ENCODE measurements at places on chromosomes 5 and 9.

DNA sequence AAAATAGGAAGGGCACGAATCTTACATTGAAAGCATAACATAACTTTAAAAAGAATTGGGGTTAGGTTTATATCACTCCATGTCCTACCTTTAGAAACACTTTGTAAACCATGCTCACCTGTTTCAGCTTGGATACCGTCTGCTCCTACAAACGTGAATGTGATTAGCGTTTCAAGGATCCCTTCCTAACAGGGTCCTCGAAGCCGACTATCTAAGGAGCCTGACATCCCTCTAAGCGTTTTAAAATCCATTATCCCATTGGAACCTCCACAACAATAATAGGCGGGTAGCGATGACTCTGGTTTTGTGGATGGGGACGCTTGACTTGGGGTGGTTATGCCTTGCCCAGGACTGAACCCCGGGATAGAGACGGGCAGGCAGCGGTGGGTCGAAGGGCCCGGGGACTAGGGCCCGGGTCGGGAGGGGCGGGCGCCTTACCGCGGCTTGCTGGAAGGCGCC is 937 bp downstream of the SVEP1 start:
- H3K4me1 ChIP-seq = peaks cover 12% of the 10 kb centered on the region
- peak overlapping the region; percentile 51 for H3K4me3 ChIP-seq
- peaks cover 36% of the 10 kb centered on the region for H3K27me3 ChIP-seq
- no peaks in the 10 kb centered on the region for H3K36me3 ChIP-seq

DNA sequence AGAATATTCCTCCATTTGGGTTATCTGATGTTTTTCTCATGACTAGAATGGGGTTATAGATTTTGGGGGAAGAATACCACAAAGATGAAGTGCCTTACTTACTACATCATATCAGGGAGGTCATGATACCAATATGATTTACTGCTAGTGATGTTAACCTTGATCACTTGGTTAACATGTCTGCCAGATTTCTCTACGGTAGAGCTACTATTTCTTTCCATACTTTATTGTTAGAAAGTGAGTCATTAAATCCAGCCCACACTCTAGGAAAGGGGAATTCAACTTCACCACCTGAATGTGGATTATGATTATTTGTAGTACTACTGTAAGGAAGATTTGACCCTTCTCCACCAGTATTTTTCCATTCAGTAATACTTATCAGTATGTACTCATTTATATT is 64.7 kb downstream of the UBE2R2 start:
- no peaks in the 10 kb centered on the region for H3K36me3 ChIP-seq
- no peak for DNase-seq
- no peaks in the 10 kb centered on the region for H3K27me3 ChIP-seq
- no peak overlapping the region for H3K4me3 ChIP-seq
- H3K4me1 ChIP-seq = no peaks in the 10 kb centered on the region

GRCh38 chr5:13572163-13572562 is 372.3 kb downstream of the DNAH5 start:
- DNase-seq = no peak
- no peaks in the 10 kb centered on the region for H3K36me3 ChIP-seq
- no peaks in the 10 kb centered on the region for H3K4me1 ChIP-seq
- no peak overlapping the region for H3K27ac ChIP-seq
- H3K4me3 ChIP-seq = no peak overlapping the region

DNA sequence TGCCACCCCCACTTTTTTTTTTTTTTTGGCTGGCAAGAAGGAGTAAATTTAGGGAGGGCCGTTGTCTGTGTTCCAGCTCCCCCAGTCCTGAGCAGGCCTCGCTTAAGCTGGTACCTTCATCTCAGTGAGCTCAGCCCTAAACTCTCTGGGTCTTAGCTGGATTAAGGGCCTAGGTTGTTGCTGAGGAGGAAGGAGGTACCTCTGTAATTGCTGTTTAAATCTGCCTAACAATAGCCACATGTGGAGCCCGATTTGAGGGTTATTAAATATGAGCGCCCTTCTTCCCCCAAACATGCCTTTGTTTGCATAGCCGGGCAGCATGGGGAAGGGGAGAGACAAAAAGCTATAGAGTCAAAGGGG is 179.0 kb upstream of the PITX1 start:
- H3K4me3 ChIP-seq = no peak overlapping the region
- no peaks in the 10 kb centered on the region for H3K27me3 ChIP-seq

- H3K27ac ChIP-seq = no peak overlapping the region
- peak; percentile 79 for DNase-seq
- H3K36me3 ChIP-seq = no peaks in the 10 kb centered on the region
- H3K4me3 ChIP-seq = no peak overlapping the region
- peaks cover 16% of the 10 kb centered on the region for H3K27me3 ChIP-seq
- H3K4me1 ChIP-seq = no peaks in the 10 kb centered on the region
Observed at GRCh38 chr5:55582256-55582655, 47.5 kb upstream of the PLPP1 start.

GRCh38 chr9:105044518-105044917 is 116.6 kb upstream of the ABCA1 start:
- no peaks in the 10 kb centered on the region for H3K4me1 ChIP-seq
- no peak overlapping the region for H3K4me3 ChIP-seq
- no peaks in the 10 kb centered on the region for H3K36me3 ChIP-seq
- no peak overlapping the region for H3K27ac ChIP-seq

GRCh38 chr5:116071211-116071610 is 13.6 kb upstream of the COMMD10 start:
- no peak for DNase-seq
- no peaks in the 10 kb centered on the region for H3K36me3 ChIP-seq
- H3K4me3 ChIP-seq = no peak overlapping the region
- H3K4me1 ChIP-seq = peaks cover 8% of the 10 kb centered on the region
- no peak overlapping the region for H3K27ac ChIP-seq
- H3K27me3 ChIP-seq = no peaks in the 10 kb centered on the region

GRCh38 chr5:126503602-126504104 is 80.4 kb downstream of the GRAMD2B start:
- H3K27me3 ChIP-seq = no peaks in the 10 kb centered on the region
- peaks cover 3% of the 10 kb centered on the region for H3K4me1 ChIP-seq
- no peaks in the 10 kb centered on the region for H3K36me3 ChIP-seq
- no peak overlapping the region for H3K27ac ChIP-seq
- no peak overlapping the region for H3K4me3 ChIP-seq

DNA sequence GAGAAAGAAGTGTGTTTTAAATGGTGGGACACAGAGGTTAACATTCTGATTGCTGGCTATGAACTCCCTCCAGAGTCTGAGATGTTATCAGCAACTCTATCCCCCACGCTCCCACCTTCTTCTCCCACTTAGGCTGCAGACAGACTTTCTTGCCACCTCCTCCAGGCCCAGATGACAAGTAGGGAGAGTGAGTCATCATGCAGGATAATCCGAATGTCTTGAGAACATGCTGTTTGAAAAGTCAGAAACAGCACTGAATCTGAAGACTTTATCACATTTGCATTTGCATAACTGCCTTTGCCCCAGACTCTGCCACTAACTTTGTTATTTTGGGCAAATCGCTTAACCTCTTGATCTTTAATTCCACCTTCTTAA is 139.8 kb downstream of the ESM1 start:
- H3K27ac ChIP-seq = no peak overlapping the region
- no peaks in the 10 kb centered on the region for H3K4me1 ChIP-seq
- no peaks in the 10 kb centered on the region for H3K36me3 ChIP-seq
- no peak for DNase-seq
- H3K4me3 ChIP-seq = no peak overlapping the region

DNA sequence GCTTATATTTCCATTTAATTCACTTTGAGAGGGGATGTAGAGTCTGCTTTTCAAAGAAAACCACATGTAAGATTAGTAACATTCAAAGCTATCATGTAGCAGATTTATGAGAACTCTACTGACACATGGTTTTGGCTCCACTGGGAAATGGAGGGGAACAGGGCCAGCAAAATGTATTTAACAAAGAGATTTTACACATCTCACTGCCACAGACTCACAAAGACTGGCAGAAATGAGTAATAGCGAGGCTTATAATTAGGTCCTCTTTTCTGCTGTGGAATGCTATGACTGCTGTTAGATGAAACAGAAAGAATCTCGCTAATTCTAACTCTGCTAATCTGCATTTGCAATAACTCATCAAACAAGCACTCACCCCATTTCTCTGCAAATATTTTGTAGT is 4.5 kb downstream of the DAP start:
- H3K4me3 ChIP-seq = no peak overlapping the region
- no peaks in the 10 kb centered on the region for H3K27me3 ChIP-seq
- H3K36me3 ChIP-seq = peaks cover 53% of the 10 kb centered on the region
- peaks cover 6% of the 10 kb centered on the region for H3K4me1 ChIP-seq
- no peak overlapping the region for H3K27ac ChIP-seq

GRCh38 chr9:87742813-87743428 is 17.0 kb downstream of the CTSL start:
- no peaks in the 10 kb centered on the region for H3K36me3 ChIP-seq
- DNase-seq = no peak
- no peaks in the 10 kb centered on the region for H3K4me1 ChIP-seq
- peaks cover 12% of the 10 kb centered on the region for H3K27me3 ChIP-seq

GRCh38 chr9:108845947-108846346 is 9.8 kb downstream of the ACTL7B start:
- peaks cover 12% of the 10 kb centered on the region for H3K4me1 ChIP-seq
- H3K27me3 ChIP-seq = no peaks in the 10 kb centered on the region
- H3K27ac ChIP-seq = no peak overlapping the region
- no peak for DNase-seq

DNA sequence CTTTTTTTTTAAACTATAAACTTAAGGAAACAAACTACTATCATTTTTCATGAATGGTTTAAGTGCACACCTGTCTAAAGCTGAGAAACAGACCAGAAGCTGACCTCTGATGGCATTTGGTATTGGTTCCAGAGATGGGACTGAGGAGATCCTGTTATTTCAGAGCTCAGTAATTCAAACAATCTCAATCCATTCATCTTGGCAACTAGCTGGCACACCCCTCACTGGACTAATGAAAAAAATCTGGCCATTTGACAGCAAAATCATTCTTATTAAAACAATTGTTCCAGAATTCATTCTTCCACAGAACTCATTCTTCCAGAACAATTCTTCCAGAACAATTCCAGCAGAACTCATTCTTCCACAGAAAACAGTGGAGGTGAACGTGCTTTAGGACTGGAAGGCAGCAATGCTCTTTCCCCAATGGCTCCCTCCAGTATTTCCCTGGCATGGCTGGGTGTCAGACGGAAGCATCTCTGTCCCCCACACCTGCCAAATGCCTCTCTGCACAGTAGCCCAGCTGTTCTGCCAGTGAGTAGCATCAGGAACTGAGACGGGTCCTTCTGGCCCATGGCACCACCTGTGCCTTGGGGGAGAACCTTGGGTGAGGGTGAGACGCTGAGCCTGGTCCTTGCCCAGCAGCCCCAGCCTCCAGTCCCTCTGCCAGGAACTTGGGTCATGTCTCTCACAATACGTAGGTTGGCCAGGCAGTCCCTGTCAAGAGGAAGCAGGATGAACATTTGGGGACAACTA is 87.5 kb upstream of the EQTN start:
- H3K4me3 ChIP-seq = no peak overlapping the region
- no peak for DNase-seq

DNA sequence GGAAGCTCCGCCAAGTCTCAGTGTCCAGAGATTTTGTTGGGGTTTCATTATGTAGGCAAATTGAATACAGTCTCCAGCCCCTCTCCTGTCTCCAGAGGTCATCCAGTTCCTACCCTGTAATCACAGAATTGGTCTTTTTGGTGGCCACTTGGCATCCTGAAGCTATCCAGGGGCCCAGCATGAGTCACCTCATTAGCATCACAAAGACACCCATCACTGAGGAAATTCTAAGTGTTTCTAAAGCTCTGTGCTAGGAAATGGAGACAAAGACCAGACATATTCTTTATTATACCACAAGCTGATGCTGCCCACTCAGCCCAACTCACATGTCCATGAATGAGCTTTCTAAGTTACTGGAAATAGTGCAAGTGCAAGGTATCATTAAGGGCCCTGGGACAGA is 229.9 kb downstream of the DOCK8 start:
- H3K27ac ChIP-seq = no peak overlapping the region
- no peaks in the 10 kb centered on the region for H3K4me1 ChIP-seq
- no peak overlapping the region for H3K4me3 ChIP-seq

DNA sequence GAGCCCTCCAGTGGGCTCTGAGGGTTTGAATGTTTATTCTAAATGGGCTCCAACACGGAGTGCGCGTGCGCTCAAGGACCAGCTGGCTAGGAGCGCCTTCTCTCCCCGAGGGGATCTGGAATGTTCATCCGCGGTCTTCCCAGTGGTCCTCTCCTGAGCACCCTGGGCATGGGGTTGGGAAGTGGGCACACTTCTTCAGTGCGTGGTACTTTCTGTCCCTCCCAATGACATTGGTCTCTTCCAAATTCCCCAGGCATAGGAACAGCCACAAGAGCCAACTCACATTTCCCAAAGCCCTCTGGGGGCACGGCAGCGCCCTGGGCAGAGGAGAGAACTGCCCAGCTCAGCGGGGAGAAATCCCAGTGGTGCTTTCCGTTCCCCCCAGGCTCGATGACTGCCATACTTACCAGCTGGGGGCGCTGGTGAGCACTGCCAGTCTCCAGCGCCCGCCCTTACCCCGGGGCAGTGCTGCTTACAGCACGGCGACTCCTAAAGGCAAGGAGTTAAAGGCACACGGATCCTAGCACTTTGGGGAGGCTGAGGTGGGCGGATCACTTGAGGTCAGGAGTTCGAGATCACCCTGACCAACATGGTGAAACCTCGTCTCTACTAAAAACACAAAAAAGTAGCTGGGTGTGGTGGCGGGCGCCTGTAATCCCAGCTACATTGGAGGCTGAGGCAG is 29.9 kb upstream of the OBP2B start:
- H3K4me3 ChIP-seq = peak overlapping the region; percentile 69
- H3K36me3 ChIP-seq = no peaks in the 10 kb centered on the region
- peak overlapping the region; percentile 70 for H3K27ac ChIP-seq
- H3K4me1 ChIP-seq = peaks cover 2% of the 10 kb centered on the region

GRCh38 chr5:125103459-125103858 is 357.0 kb upstream of the ZNF608 start:
- DNase-seq = no peak
- H3K4me3 ChIP-seq = no peak overlapping the region
- no peaks in the 10 kb centered on the region for H3K36me3 ChIP-seq
- no peaks in the 10 kb centered on the region for H3K4me1 ChIP-seq

- no peak for DNase-seq
- H3K4me3 ChIP-seq = no peak overlapping the region
- H3K36me3 ChIP-seq = no peaks in the 10 kb centered on the region
- peaks cover 22% of the 10 kb centered on the region for H3K4me1 ChIP-seq
Observed at GRCh38 chr5:40437452-40437861, 242.3 kb upstream of the PTGER4 start.

GRCh38 chr5:169717288-169717687 is 80.2 kb downstream of the DOCK2 start:
- no peak overlapping the region for H3K4me3 ChIP-seq
- peaks cover 96% of the 10 kb centered on the region for H3K36me3 ChIP-seq
- H3K4me1 ChIP-seq = no peaks in the 10 kb centered on the region
- no peak for DNase-seq
- no peak overlapping the region for H3K27ac ChIP-seq
- no peaks in the 10 kb centered on the region for H3K27me3 ChIP-seq

DNA sequence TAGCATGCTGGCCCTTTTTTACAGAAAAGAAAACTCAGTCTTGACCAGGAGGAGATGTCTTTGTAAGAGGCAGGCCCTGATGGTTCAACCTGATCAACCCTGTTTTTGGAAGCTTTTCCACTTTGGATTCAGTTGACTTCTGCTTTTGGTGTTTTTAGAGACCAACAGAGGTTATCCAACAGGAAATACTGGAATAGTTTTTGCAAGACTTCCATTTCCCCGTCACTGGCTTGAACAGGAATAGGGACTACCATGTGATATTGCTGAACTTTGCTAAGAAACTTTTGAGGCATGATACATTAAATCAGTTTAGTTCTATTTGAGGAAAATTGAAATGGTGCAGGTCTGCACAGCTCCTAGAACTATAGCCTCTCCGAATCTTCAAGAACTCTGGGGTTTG is 17.1 kb upstream of the DAB2 start:
- DNase-seq = no peak
- H3K27ac ChIP-seq = no peak overlapping the region
- H3K4me1 ChIP-seq = no peaks in the 10 kb centered on the region
- no peaks in the 10 kb centered on the region for H3K27me3 ChIP-seq
- no peak overlapping the region for H3K4me3 ChIP-seq
